NCI-H2081 treated with DMSO at 0.1 percent for 48 hours (cell line): ENCODE measurements at places on chromosomes 4 and X.

DNA sequence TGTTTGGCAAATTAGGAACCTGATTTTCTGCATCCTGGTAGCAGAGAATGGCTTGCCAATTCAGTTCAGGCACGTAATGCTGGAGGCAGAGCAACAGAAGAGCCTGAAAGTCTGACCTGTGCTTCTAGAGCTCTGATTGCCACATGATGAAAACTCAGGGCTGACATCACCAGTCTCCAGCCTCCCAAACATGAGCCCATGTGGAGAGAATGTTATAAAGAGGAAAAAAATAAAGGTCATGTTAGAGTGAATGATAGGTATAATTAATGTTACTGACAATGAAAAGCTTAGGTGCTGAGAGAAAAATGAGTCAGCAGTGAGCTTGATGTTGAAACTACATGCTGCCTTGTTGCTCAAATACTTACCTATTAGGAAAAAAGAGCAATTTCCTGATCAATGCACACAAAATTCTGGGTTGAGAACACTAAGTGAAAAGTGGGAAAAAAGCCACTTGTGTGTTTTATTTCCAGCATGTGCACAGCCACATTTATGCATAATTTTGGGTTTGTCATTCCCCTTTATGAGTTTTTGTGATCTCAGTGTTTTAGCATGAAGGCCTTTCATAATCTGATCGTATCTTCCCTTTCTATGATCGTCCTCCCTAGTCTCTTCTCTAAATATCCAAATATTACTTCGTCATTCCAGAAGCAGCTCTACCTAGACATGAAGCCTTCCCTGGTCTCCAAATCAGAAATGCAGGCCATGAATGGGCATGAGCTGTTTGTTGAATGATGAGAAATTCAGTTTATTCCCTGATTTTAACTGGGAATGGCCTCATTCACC is 113.3 kb upstream of the CPEB2 start:
- DNase-seq: no peak

GRCh38 chrX:12700745-12701144 is 90.5 kb upstream of the PRPS2 start:
- DNase-seq: no peak

- no peak for DNase-seq
These were observed 46.8 kb upstream of the TMPRSS11F start for GRCh38 chr4:68176500-68176899.

DNA sequence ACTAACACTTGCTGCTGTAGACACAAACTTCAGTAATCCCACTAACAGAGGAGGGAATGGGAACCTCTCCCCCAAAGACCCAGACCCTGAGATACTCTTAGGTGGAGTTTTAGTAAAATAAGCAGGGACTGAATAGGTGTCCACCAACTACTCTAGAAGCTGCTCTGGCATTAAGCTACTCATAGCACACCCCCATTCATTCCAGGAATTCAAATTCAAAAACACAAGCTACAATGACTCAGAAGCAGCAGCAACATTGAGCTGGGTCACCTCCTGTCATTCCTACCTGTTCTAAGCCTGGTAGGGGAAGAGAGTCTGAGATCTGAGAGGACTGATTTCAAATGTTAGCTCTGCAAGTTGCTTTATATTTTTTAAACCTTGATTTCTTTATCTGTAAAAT is 135.4 kb upstream of the FRMPD4 start:
- no peak for DNase-seq

DNA sequence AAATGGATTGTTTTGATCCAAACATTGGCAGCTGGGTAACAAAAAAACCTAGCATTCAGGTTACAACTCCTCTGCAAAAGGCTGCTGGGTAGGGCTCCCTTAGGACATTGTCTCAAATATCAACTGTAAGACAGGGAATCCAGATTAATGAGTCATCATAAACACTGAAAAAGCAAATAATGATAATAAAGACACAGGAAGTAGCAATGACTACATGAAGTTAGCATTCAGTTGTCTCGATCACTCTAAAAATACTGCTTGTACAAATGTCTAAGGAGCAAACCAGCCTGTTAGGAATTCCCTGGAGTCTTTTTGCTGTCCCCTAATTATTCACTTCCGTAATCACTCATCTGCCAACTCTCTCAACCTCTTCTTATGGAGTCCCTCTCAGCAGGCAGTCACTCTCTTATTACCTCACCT is 259.2 kb downstream of the GPC3 start:
- no peak for DNase-seq

- DNase-seq: no peak
These were observed 4.5 kb downstream of the GTPBP6 start for GRCh38 chrX:314049-314448.

- no peak for DNase-seq
These were observed 118.8 kb upstream of the CBR4 start for GRCh38 chr4:169128902-169129301.

DNA sequence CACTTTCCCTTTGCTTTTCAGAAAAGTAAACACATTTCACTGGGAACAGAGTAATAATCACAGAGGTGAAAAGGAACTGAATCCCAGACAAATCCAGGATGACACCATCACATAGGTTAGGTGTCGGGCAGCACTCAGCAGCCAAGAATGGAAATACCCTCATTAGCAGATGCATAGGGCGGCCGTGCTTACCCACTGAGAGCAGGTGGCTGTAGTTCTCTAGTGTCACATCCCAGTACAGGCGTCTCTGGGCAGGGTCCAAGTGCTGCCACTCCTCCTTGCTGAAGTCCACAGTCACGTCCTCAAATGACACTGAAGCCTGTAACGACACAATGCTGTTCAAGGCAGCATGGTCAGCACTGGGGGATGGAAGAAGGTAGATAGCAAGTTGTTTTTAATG is 26.9 kb downstream of the ZNF41 start:
- no peak for DNase-seq

DNA sequence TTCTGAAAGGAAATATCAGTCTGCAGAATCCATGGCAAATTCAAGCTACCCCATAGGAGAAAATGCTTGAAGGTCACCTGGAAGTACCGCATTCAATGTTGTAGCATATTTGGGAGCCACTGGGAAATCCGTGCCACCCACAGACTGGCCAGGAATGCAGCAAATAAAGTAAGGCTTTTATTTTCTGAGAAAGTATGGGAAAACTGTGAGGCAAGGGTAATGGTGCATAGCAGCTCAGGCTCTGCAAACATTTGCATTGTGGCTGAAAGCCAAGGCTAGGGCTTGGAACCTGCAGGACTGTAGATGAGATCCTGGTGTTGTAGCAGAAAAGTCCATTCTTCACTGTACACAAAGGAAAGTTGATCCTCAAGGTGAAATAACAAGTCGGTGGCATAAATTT is 450.9 kb upstream of the NR3C2 start:
- DNase-seq: no peak
